NCI-H2029 treated with DMSO at 0.1 percent for 48 hours (cell line): ENCODE measurements at places on chromosomes 16 and 17.

DNA sequence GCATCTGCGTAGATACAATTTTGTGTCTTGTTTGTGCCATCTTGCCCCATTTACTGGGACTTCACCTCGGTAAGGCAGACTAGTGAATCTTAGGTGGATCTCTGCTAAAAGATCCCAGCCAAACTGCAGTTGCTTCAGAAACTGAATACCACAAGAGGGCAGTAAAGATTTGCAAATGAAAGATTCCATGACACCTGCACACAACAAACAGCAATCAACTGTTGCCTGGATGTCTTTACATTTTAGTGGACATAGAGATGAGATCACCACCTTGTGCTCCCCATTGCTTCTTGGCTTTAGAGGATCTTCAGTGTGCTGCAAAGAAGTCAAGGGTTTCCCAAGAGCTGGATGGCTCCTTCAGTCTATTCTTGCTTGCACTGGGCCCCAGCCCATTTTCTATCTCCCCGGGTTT is 119.2 kb upstream of the CACNG5 start:
- peak; percentile 53 for DNase-seq

- no peak for DNase-seq
These were observed 9.2 kb upstream of the SNN start for GRCh38 chr16:11658896-11659708.

DNA sequence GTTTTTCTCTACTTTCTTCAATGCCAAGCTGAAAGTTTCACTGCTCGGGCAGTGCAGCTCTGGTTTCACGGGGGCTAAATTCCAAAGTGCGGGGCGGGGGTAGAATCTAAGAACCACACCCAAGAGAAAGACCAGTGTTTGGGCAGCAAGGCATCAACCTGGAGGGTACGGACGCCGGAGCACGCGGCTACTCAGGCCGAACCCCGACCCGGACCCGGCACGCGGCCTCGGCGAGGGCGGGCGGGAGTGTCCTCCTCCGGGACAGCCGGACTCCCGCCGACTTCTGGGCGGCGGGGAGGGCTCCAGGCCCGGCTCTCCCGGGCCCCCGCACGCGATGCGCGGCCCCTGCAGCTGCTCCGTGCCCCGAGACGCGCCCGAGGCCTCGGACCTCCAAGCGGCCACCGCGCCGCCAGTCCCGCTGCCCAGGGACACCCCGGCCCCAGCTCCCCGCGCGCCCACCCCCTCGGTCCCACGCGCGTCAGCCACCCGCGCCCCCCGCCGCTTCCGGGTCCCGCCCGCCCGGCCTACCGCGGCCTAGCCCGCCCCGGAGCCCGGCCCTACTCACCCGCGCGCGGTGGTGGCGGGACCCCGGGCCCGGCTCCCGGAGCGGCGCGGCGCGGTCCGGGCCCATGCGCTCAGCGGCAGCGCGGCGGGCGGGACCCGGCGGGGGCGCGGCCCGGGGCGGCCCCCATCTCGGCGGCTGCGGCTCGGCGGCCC is 561 bp downstream of the AXIN1 start:
- DNase-seq, result no peak

GRCh38 chr16:73159296-73159695 is 111.4 kb upstream of the ZFHX3 start:
- no peak for DNase-seq

DNA sequence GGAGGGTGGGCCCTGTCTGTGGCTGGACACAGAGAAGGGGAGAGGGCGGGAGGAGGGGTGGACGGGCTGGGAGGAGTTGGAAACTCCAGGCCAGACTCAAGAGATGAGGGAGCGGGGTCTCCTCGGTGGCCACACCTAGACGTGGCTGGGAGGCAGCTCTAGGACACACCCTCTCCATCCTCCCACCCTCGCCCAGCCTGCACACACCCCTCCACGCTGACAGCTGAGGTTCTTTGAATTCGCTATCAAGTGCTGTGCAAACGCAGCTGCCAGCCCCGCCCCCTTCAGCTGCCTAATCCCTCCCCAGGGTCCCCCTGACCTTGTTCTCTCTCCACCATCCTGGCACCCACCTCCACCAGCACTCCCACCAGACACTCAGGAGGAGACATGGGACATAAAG is 48.7 kb downstream of the DNAH17 start:
- DNase-seq, result peak; percentile 34
